CD4-positive, CD25-positive, alpha-beta regulatory T cell (primary cell): ENCODE measurements at places on chromosomes 7 and 10. TPM values are rescaled to one million over a fixed set of nuclear protein-coding genes. Genes with fewer than 3 reads are reported as not detected.

DNA sequence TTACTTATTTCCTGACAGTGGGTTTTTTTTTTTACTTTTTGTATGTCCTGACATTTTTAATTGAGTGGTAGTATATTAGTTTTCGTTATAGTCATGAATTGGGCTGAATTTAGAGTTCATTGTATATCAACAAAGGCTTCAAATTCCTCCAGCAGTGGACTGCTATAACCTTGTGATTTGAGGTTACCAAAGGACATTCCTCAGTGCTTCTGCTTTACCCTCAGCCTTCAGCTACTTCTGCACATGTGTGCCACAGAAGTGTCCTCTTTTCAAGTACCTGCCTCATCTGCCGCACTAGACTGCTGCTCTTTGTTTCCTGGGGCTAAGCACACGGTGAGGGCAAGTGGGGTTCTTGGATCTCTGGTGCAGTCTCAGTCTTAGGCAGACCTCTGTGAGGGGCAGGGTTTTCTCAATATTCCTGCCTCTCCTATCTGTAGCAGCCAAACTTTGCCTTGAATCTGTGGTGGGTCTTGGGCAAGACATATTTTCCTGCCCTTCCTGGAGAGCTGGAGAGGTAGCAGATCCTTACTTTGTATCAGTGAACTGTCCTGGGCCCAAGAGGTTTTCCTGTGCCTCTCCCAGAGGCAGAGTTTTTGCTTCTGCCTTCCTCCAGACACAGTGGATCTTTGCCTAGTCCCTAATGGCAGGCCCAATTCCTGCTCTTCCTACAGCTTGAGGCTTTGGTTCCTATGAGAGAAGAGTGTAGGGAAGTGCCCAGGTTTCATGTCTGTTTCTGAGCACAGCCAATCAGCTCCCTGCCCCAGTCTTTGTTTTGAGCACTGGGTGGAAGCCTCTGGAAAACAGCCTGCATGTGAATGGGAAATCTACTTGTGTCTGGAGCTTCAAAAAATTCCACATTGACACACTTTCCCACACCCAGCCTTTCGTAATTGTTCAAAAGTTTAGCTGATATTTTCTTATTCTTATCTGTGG, 39.0 kb upstream of the STRIP2 start:
- no peaks in the 10 kb centered on the region for H3K27me3 ChIP-seq
- no peak overlapping the region for H3K27ac ChIP-seq
- peaks cover 13% of the 10 kb centered on the region for H3K36me3 ChIP-seq
- DNase-seq, result no peak
- no peak overlapping the region for H3K4me3 ChIP-seq

DNA sequence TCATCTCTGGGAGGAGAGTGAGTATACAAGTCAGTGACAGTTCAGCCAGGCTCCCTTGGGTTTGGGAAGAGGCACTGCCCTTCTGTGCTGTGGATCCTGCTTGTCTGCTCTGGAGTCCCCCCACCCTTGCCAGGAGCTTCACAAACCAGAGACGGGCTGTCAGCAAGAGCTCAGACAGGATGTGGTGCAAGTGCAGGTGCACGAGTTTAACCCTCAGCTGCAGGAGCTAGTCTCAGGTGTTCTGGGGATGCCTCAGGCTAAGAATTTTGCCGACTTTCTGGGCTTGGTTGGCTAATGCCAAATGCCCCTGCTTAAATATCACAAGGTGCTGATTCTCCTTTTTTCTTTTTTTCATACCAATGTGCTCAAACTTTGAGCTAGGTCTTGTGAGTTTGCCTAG, 22.3 kb downstream of the ZNF783 start:
- H3K27me3 ChIP-seq, result no peaks in the 10 kb centered on the region
- peaks cover 4% of the 10 kb centered on the region for H3K36me3 ChIP-seq
- peak overlapping the region; percentile 78 for H3K27ac ChIP-seq
- H3K4me3 ChIP-seq, result peak overlapping the region; percentile 62
- DNase-seq, result peak; percentile 85
- H3K4me1 ChIP-seq, result peaks cover 34% of the 10 kb centered on the region

DNA sequence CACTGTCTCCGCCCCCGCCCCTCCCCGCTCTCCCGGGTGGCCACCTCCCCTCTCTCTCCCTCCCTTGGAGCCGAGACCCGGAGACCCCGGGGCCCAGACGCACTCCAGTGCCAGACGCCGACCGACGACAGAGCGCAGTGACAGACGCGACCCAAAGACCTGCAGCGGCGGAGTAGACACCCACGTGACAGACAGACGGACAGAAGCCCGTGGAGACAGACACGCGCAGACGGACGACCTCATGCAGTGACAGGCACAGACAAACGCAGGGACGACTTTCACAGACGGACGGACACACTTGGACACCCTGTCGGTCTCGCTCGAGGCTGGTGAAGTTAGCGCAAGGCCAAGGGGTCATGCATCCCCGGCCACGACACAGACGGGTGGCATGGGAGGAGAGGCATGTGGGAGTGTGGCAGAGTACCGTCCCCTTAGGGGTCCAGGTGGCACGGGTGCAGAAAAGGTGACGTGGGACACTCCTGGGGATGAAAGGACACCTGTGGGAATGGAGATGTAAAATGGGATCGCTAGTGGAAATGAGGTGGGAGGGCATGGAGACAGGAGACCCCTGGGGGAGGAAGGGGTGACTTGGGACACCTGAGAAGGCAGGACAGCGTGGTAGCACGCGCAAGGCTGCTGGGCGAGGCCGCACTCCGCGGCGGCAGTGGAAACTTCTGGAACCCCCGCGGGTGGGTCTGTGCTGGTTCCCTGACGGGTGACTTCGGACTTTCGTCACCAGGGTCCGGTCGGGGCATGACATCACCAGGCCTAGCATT, 456 bp upstream of the ACHE start:
- H3K4me3 ChIP-seq, result no peak overlapping the region
- H3K4me1 ChIP-seq, result peaks cover 26% of the 10 kb centered on the region
- peaks cover 16% of the 10 kb centered on the region for H3K27me3 ChIP-seq
- H3K27ac ChIP-seq, result no peak overlapping the region

GRCh38 chr7:124784879-124785818, 19.6 kb upstream of the GPR37 start:
- no peak overlapping the region for H3K27ac ChIP-seq
- H3K4me1 ChIP-seq, result no peaks in the 10 kb centered on the region
- H3K27me3 ChIP-seq, result no peaks in the 10 kb centered on the region
- no peak for DNase-seq
- H3K36me3 ChIP-seq, result no peaks in the 10 kb centered on the region

GRCh38 chr10:57948796-57949195, 318.9 kb downstream of the IPMK start:
- H3K27me3 ChIP-seq, result no peaks in the 10 kb centered on the region
- H3K27ac ChIP-seq, result no peak overlapping the region
- no peaks in the 10 kb centered on the region for H3K36me3 ChIP-seq
- no peak overlapping the region for H3K4me3 ChIP-seq
- H3K4me1 ChIP-seq, result no peaks in the 10 kb centered on the region
- no peak for DNase-seq

DNA sequence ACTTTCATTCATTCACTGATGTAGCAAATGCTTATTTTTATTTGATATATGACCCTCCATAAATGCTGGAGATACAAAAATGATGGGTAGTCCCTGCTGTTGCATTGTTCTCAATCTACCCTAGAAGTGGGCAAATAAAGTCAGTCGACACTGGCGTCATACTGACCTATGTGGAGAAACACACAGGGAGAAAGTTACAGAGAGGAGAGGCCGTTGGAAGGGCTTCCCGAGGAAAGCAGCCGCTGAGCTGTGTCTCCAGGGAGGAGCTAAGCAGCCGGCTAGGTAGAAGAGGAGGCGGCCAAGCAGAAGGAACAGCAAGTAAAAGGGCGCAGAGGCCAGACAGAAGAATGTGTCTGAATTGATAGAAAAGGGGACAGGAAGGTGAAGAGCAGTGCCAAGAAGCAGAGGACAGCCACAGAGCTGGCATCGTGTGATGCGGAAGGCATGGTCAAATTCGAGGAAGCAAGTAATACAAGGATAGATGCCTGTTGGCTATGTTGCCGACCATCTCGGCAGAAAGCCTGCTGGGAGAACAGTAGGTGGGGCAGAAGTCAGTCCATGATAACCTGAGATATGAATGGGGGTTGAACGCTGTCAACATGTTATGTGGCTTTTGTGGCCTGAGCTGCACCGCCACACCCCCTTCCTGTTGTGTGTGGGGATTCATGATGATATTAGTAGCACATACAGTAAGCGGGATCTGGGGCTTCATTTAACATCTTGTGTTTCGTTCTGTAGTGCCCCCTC, 25.9 kb downstream of the ST8SIA6 start:
- H3K4me1 ChIP-seq, result peaks cover 78% of the 10 kb centered on the region
- H3K36me3 ChIP-seq, result no peaks in the 10 kb centered on the region
- H3K27ac ChIP-seq, result peak overlapping the region; percentile 77
- DNase-seq, result peak; percentile 96
- no peaks in the 10 kb centered on the region for H3K27me3 ChIP-seq
- peak overlapping the region; percentile 88 for H3K4me3 ChIP-seq

GRCh38 chr7:82778021-82778420, 334.4 kb upstream of the CACNA2D1 start:
- no peaks in the 10 kb centered on the region for H3K27me3 ChIP-seq
- no peaks in the 10 kb centered on the region for H3K36me3 ChIP-seq
- H3K27ac ChIP-seq, result no peak overlapping the region

DNA sequence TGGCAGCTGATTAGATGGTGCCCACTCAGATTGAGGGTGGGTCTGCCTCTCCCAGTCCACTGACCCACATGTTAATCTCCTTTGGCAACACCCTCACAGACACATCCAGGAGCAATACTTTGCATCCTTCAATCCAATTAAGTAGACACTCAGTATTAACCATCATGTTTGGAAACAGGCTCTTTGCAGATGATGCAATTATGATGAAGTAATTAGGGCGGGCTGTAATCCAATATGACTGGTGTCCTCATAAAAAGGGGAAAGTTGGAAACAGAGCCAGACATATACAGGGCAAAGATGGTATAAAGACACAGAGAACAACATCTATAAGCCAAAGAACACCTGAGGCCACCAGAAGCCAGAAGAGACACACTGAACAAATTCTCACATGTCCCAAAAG, 658.6 kb downstream of the CCSER2 start:
- DNase-seq, result no peak
- no peaks in the 10 kb centered on the region for H3K4me1 ChIP-seq
- no peak overlapping the region for H3K4me3 ChIP-seq
- H3K27ac ChIP-seq, result no peak overlapping the region
- H3K27me3 ChIP-seq, result no peaks in the 10 kb centered on the region

The GPR15LG gene
- not detected for total RNA-seq

The WAC gene
- 205 TPM for total RNA-seq

The BAG3 gene
- total RNA-seq, result 38.2 TPM

The FAM180A gene
- not detected for total RNA-seq

The HOXA6 gene
- not detected for total RNA-seq
